ENCODE measurements at places on chromosomes 11 and 22.

DNA sequence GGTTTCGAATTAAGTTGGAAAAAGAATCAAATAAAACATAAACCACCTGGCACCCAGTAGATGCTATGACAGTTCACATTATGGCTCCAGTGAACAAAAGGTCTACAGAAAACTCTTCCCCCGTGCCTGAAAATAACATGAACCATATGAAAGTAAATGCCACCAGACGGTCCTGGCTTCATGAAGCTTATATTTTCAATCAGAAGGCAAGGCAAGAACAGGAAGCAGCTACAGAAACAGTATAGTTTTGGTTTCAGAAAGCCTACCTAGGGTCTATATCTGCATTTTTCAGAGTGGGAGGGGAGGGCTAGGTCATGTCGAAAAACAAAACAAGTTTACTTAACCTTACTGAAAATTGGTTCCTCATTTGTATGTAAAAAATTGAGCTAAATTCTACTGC, 9.8 kb downstream of the RAB30 start:
- DNase-seq, result no peak

DNA sequence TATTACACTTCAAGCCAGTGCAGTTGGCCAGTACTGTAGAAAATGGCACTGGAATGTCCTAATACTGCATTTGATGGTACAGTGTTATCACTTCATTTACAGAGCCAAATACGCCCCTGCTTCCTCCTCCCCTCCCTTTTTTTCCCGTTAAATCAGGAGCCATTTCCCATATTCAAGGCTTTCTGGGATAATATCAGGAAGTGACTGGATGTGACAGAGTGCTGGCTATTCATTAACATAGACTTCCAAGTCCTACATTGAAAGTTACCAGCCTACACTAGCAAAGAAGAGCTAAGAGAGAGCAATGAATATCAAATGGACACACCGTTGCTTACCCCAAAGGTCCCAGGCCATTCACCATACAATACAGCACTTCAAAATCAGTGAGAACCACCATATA, 32.1 kb upstream of the ABCC8 start:
- DNase-seq, result no peak

DNA sequence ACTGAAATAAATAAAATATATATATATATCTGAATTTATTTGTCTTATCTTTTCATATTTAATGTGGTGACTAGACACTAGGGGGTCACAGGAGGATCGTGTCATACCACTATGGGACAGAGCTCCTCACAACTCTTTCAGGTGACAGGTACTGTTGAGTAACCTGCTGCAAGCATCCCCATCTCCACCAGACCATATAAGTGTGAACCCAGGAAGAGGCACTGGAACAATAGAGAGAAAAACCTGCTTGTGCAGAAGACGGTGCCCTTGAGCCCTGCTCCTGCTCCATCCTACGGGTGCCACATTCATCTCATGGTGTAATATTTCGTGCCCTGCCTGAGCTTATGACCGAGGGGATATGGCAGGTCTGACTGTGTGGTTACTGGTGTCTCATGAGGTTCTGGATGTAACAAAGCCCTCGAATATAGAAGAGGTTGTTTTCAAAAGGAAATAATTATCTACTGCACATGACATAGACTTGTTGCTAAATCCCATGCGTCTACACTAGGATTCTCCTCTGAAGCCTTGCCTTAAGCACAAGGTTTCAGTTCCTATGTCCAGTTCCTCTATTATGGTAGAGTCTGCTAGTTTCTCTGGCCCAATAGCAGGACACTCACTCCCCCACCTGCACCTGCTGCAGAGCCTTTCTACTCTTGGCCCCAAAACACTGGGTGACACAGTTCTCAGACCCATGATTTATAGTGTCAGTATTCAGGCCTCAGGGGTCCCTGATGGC, 70.4 kb downstream of the GGTLC2 start:
- DNase-seq, result no peak

GRCh38 chr11:76114238-76114637, 92.1 kb downstream of the WNT11 start:
- no peak for DNase-seq

GRCh38 chr22:42805998-42806830, 50.9 kb downstream of the ARFGAP3 start:
- DNase-seq, result no peak

GRCh38 chr11:36258730-36259360, 30.4 kb downstream of the COMMD9 start:
- DNase-seq, result peak; percentile 58

DNA sequence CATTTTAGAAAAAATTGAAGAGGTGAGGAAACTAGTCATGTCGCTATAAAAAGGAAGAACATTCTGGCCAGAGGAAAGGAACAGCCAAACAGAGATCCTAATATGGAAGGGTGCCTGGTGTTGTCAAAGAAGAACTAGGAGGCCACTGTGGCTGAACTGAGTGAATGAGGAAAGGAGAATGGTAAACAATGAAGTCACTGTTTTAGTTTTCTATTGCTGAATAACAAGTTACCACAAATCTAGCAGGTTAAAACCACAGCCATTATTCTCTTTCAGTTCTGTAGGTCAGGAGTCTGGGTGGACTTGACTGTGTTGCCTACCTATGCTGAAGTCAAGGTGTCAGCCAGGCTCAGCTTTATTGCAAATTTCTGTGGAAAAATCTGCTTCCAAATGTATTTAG, 549.3 kb upstream of the CCDC90B start:
- DNase-seq, result no peak

GRCh38 chr22:49373801-49374226, 453.9 kb downstream of the BRD1 start:
- DNase-seq, result no peak

- no peak for DNase-seq
Measured at GRCh38 chr22:31631436-31631835, 30.6 kb downstream of the PISD start.

DNA sequence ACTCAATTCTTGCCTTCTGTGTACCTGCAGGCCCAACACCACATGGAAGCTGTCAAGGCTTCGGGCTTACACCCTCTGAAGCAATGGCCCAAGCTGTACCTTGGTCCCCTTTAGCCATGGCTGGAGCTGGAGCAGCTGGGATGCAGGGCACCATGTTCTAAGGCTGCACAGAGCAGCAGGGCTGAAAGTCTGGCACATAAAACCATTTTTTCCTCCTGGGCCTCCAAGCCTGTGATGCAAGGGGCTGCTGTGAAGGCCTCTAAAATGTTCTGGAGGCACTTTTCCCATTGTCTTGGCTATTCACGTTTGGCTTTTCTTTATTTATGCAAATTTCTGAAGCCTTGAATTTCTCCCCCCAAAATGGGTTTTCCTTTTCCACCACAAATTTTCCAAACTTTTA, 102.1 kb upstream of the SLC5A12 start:
- no peak for DNase-seq

DNA sequence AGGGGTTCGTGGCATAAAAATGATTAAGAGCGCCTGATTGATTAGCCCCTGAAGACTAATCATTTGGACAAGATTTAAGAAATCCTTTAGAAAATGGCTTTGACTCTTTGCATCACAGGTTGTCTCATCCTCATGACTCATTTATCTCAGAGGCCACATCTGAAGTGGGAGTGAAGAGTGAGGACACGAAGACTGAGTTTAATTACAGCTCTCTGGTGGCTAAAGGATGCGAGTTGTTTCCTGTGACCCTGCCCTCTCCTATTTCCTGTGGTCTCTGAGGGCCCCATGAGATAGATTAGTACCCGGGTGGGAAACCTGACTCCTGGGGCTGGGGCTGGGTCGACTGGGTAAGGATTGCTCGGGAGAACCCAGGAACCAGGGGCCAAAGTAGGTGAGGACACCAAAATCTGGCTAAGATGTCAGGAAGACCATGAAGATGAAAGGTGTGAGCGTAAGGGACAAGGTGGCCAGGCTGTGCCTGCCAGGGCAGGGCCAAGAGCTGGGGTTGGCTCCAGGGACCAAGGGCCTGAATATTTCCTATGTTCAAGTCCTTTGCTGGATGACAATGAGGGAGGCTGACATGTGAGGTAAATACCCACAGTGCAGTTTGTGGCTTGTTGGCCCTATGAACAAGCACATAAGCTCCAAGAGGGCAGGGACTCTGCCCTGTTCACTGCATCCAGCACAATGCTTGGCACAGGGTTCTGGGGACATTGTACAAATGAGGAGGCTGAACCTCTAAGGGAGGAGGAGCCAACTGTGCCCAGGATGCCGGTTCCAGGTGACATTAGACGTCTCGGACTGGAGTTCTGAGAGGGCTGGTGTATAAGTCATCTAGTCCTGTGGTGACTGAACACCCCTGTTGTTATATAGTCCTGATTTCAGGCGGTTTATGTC, 3.6 kb downstream of the OTOG start:
- DNase-seq, result no peak

DNA sequence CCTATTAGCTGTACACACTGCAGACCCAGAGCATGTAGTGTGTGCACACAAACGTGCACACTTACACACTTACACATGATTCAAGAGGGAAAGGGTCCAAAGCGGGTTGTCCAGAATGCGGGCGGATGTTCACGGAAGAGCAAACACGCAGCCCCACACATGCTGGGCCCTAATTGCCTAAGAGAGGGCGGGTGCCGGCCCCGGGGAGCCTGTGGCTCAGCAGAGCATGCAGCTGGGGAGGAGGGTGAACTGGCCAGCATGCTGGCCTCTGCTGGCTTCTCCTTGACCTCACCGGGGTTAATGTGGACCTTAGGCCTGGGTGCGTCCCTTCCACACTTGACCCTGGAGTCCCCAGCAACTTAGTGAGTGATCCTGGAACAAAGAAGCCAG, 816.3 kb downstream of the BRD1 start:
- no peak for DNase-seq

DNA sequence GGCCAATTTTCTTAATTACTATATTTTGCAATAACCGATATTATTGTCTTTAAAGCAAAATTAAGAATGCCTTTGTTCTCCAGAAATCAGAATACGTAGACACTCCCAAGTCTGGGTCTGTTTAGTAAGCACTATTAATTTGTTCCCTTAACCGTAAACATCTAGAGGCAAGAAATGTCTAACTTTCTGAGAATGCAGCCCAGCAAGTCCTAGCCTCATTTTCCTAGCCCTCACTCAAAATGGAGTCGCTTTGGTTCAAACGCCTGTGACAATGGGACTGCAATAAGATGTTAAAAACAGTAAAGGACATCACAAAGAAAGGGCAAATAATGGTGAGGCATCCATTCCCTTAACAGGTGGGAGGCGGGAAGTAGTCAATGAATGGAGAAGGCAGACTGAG, 280.7 kb downstream of the DLG2 start:
- DNase-seq, result no peak

- DNase-seq, result no peak
Measured at GRCh38 chr22:29124777-29125442, 52.1 kb downstream of the KREMEN1 start.

- no peak for DNase-seq
Measured at GRCh38 chr11:91978747-91979146, 245.9 kb upstream of the FAT3 start.

DNA sequence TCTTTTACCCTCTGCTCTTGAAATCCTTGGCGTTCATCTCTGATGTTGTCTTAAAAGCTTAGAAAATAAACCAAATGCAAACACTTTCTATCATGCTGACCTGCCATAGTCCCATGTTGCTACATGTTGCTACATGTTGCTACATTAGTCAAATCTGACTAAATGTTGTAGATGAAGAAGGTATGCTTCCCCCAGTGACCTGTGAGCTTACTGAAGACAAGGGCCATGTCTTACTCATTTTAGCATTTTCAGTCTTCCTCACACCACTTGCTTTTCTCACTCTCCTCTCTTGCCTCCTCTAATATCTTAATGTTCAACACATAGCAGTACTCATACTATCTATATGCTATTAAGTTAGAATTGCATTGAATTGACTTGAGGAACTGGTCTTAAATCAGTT, 346.4 kb upstream of the MTNR1B start:
- DNase-seq, result no peak

DNA sequence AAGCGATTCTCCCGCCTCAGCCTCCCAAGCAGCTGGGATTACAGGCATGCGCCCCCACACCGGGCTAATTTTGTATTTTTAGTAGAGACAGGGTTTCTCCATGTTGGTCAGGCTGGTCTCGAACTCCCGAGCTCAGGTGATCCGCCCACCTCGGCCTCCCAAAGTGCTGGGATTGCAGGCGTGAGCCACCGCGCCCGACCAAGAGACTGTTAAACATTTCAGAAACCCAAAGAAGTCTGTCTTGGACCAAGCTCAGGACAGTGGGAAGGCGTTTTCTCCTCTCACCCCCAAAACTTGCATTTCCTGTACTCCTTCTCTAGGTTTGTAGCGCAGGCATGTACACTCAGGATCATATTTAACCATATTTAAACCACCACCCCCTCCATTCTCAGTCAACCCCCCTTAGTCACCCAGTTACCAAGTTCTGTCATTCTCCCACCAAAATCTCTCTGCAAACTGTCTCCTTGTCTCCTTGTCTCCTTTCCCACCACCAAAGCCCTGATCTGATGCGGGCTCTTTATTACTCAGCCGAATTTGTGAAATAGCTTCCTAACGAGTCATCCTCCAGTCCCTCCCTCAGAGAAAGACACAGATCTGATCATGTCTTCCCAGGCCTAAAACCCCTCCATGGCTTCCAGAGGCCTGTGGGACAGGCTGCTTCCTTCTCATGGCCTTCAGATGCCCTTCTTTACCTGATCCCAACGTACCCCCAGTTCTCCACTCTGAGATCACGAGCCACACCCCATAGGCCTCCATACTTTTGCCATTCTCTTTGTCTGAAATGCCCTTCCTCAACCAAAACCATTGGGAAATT, 29.0 kb upstream of the CREB3L1 start:
- peak; percentile 68 for DNase-seq

DNA sequence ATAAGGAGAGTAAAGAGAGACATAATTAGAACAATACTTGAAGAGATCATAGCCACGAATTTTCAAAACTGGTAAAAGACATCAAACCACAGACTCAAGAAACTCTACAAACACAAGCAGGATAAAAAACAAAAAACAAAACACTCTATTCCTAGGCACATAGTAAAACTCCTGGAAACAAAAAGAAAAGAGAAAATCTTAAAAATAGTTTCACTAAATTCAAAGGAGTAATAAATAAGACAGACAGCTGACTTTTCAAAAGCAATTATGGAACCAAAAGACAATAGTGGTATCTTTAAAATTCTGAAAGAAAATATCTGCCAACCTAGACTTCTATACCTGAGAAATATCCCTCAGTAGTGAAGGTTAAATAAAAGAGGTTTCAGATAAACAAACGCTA, 9.2 kb upstream of the NARS2 start:
- DNase-seq, result no peak

DNA sequence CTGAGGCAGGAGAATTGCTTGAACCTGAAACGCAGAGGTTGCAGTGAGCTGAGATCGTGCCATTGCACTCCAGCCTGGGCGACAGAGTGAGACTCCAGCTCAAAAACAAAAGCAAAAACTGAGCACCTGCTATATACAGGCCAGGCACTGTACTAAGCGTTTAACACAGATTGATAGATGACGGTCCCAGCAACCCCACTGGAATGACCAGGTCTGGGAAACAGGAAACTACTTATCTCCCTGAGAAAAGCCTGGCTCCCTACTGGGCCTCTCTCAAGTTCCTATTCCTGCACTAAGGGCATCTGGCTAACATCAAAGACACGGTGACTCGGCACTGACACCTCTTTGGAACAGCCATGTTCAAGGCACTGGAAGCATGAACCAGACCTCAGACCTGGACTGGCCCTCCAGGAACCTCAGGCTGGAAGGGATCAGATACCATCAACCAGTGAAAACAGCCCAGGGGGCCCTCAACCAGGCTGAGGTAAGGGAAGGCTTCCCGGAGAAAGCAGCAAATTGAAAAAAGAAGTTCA, 16.6 kb downstream of the ARAP1 start:
- no peak for DNase-seq
